SJCRH30 (cell line): ENCODE measurements at places on chromosomes 4 and X.

- DNase-seq: peak; percentile 46
Observed at GRCh38 chrX:22081475-22082092, 49.5 kb downstream of the PHEX start.

DNA sequence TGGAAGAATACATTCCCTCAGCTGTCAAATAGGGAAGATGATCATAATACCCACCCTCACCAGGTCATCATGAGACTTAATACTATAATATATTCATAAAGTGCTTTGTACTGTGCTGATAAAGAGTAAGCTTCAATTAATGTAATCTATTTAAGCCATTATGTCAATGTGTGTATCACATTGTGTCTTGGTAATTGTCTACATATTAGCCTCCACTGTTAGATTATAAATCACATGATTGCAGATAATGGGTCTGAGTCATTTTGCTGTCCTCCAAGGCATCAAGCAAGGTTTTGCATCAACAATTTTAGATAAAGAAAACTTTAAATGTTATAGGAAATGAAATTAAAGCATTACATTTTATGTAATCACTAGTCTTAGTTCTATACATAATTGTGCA, 45.2 kb upstream of the CEP135 start:
- DNase-seq: no peak

- no peak for DNase-seq
Observed at GRCh38 chr4:140995058-140995457, 138.2 kb downstream of the RNF150 start.

DNA sequence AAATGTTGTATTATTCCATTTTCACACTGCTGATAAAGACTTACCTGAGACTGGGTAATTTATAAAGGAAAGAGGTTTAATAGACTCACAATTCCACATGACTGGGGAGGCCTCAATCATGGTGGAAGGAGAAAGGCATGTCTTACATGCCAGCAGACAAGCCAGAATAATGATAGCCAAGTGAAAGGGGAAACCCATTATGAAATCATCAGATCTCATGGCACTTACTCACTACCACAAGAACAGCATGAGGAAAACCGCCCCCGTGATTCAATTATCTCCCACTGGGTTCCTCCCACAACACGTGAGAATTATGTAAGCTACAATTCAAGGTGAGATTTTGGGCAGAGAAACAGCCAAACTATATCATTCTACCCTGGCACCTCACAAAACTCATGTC, 2535.1 kb downstream of the ARAP2 start:
- DNase-seq: no peak

GRCh38 chr4:185276036-185276435, 66.6 kb downstream of the SNX25 start:
- no peak for DNase-seq
